ENCODE measurements at places on chromosomes 5 and 9.

DNA sequence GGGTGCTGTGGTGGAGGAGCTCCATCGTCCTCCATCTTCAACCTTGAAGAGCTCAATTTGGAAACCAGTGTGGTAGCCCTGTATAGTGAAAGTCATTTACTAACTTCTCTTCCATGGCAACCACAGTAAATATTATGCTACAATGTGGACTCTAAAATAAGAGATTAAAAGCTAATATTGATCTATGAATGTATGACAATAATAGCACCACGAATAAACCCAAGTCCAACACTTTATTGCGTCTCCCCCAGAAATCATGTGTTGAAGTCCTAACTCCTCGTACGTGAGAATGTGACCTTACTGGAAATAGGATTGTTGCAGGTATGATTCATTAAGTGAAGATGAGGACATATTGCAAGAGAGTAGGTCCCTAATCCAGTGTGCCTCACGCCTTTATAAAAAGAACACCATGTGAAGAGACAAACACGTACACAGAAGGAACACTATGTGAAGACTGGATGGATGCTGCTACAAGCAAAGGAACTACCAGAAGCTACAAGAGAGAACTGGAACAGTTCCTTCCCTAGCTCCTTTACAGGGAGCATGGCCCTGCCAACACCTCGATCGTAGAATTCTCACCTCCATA is 276.2 kb downstream of the PDE4D start:
- DNase-seq = no peak

GRCh38 chr5:135690466-135690865 is 111.7 kb upstream of the CXCL14 start:
- DNase-seq = no peak

DNA sequence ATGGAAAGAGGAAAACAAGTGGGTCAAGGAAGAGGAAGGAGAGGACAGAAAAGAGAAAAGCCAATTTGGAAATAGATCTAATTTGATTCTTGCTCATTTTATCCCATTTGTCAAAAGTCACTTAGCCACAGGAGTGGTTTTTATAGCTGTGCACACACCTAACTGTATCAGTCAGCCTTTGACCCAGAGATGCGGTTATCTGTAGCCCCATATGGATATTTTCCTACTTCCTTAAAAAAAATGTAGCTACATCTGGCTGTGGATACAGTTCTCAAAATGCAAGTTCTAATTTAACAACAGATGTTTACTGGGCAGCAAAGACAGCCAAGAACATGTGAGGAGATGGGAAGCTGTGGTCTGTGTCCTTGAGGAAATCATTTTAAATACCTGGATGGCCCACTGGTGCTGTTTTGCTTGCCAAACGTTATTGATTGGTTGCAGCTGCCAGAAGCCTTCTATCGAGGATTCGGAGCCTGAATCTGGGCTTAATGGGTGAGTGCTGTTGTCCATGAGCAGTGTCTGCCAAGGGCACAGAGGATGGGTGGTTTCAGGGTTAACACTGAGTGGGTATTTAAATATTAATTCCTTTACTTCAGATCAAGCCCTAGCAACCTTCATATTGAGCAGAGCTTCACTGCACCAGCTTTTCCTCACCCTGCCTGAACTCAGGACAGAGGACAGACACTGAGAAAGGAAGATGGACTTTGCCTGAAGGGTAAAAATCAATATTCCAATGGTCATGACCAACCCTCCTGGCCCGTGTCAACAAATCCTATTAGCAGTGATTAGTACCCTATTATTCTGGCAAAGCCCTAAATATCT is 92.2 kb downstream of the APBA1 start:
- DNase-seq = no peak

GRCh38 chr9:84278130-84278529 is 62.4 kb downstream of the SLC28A3 start:
- no peak for DNase-seq

DNA sequence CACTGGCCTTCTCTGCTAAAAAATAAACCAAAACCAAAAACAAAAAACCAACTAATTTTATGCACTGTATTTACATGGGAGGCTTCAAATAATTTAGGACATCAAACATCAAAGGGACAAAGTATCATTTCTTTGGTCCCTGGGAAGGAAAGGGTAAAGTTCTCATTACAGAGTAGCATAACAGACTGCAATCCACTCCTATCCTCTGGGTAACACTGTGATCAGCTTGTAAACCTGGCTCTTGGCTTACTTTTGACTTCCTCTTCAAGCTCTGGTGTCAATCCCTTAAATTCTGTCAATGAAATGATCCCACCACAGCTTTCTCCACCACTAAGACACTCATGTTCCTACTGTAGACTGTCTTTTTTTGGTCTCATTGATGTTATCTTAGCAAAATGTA is 69.8 kb upstream of the VCAN start:
- DNase-seq = no peak

DNA sequence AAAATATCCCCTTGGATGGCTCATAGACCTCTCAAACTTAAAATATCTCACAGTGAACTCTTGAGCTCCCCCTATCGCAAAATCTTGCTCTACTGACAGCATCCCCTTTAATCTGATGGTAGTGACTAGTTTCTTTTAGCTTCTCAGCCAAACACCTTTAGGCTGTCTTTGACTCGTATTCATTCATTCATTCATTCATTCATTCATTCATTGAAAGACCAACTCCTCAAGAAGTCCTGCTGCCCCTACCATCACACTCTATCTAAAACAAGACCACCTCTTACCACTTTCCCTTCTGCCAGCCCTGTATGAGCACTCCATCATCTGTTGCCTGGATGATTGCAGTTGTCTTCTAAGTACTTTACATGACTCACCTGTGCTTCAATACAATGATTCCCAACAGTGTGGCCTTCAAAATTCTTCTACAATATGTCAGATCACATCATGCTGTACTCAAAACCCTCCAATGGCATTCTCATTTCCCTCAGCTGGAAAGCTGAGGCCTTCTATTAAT is 46.8 kb downstream of the ITGA2 start:
- DNase-seq = no peak

GRCh38 chr9:98191181-98191608 is 1.2 kb downstream of the CORO2A start:
- no peak for DNase-seq

DNA sequence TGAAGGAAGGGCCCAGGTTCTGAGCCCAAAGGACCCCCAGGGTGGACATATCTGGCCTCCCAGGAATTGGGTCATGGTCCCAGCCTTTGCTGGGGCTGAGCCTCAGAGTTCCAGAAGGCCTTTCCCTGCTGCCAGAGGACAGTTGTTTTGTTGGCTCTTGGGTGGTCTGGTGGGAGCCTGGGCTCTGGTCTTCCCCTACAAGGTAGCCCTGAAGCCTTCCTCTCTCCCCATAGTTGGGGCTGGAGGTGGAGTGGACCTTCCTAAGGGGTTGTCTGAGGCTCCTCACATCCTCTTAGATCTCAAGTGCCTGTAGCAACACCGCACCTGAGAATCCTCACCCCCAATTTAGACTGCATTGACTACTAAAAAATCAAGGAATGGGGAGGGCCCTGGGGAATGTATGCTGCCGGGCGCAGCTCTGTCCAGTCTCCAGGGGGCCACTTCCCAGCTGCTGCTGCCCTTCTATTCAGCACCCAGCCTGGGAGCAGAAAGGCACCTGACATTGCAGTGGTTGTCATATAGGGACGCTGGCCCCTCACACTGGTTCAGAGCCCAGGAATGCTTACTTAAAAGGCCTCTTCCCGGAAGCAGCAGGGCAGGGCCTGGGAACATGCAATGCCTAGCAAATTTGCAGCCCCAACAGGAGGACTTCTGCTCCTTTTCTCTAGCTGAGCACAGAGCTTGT is 66.4 kb downstream of the IL31RA start:
- DNase-seq = no peak

DNA sequence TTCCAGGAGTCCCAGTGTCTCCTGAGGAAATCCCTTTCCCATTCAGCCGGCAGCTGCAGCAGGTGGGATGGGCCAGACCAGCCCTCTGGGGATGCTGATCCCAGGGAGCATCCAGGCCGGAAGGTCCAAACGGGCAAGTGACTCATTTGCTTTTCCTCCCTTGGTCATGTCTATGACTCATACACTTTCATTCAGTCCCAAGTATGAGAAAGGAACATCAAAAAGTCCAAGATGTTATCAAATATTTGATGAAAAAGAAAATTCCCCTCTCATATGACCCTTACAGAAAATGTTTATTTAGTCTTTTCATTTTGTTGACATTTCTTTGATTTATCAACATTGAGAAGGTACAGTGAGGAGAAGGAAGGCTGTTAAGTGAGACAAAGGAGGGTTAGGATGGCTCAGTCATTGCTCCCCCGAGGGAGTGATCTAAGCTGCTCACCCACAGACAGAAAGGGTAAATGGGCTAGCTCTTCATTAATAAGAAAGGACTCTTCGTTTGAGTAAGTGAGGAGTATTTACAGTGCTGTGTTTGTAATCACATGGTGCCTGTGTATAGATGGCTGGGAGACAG is 117.6 kb upstream of the ANKRD55 start:
- no peak for DNase-seq

- DNase-seq = no peak
Measured at GRCh38 chr5:173089581-173089980, 33.4 kb downstream of the CREBRF start.

- DNase-seq = no peak
Measured at GRCh38 chr5:151005950-151006576, 14.3 kb upstream of the GPX3 start.

DNA sequence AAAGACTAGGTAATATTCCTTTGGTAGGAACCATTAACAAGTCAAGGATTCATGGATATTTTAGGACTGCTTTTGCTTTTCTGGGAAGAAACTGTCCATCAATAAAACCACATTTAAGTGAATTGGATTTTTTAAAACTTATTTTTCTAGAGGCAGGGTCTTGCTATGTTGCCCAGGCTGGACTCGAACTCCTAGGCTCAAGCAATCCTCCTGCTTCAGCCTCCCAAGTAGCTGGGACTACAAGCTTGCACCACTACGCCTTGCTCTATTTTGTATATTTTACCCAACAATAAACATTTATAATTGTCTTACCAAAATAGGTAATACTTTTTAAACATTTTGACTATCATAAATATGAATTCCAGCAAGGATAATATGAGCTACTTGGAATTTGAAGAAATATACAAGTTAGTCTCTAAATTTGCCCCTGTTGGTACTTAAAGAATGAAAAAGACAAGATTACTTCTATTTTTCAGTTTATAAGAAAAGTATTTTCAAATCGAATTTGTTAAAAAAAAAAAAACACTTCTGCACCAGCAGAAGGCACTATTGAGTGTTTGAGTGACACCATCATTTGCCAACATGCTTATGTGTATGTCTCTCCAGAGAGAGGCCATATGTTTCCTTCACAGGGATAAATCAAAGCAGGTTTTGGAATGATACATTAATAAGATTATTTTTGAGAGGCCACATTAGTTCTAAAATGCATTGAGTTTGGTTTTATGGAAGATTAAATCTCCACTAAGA is 60.0 kb upstream of the CARTPT start:
- DNase-seq = no peak

GRCh38 chr9:131470581-131470991 is 32.1 kb upstream of the POMT1 start:
- no peak for DNase-seq

GRCh38 chr9:84669288-84670137 is at the start of gene NTRK2:
NTRK2 (plus strand) TSS chr9:84669729; CDS start chr9:84670749, 1,020 bp downstream.
- peak; percentile 75 for DNase-seq

DNA sequence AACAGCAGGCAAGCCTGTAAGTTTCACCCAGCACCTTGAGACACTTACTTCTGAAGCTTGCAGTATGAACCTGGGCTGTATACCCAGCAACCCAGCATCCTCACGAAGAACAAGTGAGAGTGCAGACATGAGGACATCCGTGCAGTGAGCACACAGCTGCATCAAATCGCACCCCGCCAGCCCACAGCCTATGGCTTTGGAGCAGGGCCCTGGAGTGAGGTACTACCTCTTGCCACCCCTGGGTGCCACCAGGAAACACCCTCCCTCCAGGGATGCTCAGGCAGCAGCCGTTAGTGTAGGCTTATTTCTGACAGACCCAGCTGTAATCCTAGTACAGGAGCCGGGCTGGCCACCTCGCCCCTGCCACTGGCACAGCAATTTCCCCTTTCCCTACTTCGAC is 81.4 kb downstream of the ATPSCKMT start:
- no peak for DNase-seq

- DNase-seq = no peak
Measured at GRCh38 chr9:120650352-120650751, 63.9 kb downstream of the MEGF9 start.

DNA sequence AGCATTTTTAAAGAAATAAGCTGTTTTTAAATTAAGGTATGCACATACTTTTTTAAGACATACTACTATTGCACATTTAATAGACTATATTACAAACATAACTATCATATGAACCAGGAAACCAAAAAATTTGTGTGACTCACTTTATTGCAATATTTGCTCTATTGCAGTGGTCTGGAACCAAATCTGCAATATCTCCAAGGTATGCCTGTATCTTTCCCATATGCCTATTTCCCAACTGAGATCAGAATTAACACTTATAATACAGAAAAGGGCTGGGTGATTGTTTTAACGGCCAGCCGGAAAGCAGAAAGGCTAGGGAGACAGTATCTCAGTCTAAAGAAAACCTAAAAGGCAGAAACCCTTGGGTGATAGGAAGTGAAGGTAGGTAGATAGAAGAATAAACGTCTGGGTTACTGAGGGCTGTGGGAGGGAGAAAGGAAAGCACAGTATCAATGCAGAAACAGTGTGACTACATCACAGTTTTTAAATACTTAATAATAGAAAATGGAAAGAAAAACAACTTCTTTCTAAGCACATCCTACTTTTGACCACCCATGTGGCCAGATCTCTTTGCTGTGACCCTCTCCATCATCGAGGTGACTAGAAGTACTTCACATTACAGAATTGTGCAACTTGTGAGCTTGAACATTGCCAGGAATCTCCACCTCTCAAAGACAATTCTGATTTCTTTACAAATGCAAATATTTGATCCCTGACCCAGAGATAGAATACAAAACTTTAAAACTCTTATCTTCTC is 126.4 kb downstream of the LPAR1 start:
- no peak for DNase-seq

DNA sequence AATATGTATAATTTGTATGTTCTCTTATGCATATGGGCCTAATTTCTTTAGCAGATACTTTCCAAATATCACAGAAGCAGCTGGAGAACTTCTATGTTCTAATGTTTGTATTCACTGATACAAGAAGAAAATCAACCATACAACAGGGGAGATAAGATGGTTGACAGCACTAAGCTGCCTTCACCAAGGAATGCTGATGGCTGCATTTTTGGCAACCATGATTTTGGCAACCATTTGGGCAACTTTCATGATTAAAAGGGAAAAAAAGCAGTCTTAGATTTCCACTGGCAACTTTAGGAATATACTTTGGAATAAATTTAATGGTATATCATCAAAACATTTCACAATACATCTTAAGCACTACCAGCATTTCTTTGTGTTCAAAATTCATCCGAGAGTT is 740.3 kb upstream of the CDH6 start:
- no peak for DNase-seq

DNA sequence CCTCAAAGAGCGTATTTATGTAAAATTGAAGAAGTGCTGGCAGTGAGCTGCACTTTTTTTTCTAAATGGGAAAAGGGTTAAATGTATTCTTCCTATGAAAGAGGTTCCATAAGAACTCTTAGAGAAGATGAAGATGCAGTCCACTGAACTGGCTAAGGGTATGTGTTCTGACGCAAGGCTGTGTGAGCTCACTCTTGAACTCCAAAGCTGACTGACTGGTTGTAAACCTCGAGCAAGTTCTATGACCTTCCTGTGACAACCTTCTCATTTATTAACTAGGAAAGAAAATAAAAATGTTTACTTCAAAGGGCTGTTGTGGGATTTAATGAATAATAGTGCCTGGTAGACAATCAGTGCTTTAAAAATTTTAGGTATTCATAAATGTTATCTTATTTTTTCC is 46.7 kb downstream of the POC5 start:
- no peak for DNase-seq
